ENCODE measurements at places on chromosomes 6 and 20.
A peak's percentile ranks its signal among the peaks of the same experiment; 100 is the strongest.

GRCh38 chr6:99032396-99032795 lies 84.7 kb upstream of the FBXL4 start:
- DNase-seq = no peak

GRCh38 chr20:50805349-50805684 lies 10.5 kb downstream of the BCAS4 start:
- no peak for DNase-seq

DNA sequence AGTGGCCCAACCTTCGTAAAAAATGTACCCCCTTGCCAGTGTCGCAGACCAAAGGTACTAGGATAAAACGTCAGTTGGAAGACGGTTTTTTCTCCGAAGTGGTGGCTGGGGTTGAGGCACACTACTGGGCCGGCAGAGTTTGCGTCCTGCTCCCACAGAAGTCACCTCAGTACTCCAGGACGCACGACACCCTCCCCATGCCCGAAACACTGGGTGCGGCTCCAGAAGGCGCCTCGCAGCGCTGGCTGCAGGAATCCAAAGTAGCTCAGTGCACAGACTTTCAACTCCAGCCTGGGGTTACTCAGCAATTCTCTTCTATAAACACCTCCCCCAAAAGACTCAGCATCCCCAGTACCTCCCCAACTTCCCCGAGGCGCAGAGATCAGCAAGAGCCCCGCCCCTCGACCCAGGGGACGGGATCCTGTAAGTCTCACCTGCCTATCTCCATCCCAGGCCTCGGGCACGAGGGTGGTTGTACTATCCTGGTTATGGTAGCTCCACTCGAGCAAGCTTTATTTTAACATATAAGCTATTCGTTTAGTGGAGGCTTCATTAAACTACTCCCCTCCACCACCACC lies 88.2 kb downstream of the ZFP64 start:
- no peak for DNase-seq

- no peak for DNase-seq
Measured at GRCh38 chr6:166604911-166605310, 18.4 kb upstream of the RAMACL start.

DNA sequence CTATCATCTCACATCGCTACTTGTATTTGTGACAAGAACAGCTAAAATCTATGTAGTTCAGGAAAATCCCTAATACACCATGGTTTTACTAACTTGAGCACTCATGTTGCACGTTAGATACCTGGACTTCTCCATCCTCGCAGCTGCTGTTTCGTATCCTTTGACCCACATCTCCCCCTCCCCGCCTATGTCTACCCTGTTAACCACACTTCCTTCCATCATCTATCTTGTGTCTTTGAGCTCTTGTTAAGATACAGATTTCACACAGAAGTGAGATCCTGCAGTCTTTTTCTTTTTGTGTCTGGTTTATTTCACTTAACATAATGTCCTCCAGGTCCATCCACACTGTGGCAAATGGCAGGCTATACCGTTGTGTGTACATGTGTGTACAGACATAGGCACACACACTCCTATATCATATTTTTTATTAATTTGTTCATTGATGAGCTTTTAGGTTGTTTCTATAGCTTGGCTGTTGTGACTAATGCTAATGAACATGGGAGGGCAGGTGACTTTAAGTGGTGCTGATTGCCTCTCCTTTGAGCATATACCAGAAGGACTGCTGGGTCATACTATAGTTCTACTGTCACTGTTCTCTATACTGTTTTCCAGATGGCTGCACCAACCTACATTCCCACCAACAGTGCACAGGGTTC lies 117.8 kb downstream of the WDR27 start:
- DNase-seq = no peak

DNA sequence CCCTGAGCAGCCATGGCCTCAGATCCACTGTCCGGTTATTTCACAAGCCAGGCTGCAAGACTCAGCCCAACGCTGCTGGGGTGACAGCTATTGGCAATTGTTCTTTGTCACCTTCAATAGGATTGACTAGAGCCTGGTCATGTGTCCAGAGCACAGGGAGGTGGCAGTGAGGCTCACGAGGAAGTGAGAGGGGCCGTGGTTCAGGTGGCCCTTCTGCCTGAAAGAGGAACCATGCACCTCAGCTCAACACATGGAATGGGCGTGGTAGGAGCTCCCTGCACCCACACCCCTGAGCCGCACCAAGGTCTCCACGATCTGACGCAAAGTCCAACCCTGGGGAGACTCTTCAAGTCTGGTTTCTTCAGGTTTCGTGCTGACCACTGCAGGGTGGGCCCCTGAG lies 184.8 kb upstream of the CDH4 start:
- DNase-seq = no peak

GRCh38 chr20:62355878-62356588 lies 11.1 kb downstream of the LAMA5 start:
- no peak for DNase-seq

GRCh38 chr6:160810238-160810637 lies 108.2 kb downstream of the PLG start:
- peak; percentile 14 for DNase-seq

- peak; percentile 24 for DNase-seq
Measured at GRCh38 chr20:53081916-53082863, 110.0 kb downstream of the TSHZ2 start.

GRCh38 chr6:79862126-79862525 lies 85.2 kb downstream of the ELOVL4 start:
- no peak for DNase-seq

- DNase-seq = peak; percentile 37
Measured at GRCh38 chr6:16964553-16965499, 137.0 kb upstream of the STMND1 start.

GRCh38 chr6:145420599-145420998 lies 314.7 kb downstream of the EPM2A start:
- DNase-seq = peak; percentile 80

DNA sequence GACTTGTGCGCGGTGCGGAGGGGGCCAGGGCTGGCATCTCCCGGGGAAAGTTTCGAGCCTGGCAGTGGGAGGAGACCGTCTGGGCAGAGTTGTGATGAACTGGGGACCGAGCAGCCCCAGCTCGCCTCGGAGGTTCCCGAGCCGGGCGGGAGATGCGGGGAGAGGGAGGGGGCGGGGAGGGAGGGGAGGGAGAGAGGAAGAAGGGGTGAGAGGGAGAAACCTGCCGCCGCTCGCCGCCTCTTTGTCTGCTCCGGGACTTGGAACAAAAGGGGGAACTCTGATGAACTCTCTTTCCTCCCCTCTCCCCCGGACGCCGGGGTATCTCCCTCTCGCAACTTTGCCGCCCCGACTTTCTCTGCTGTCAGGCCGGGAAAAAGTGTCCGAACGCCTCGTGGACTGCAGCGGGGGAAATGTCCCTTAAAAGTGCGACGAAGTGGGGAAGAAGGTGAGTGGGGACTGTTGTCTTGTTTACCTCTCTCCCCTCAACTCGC lies 72.7 kb downstream of the SOX4 start:
- DNase-seq = no peak

DNA sequence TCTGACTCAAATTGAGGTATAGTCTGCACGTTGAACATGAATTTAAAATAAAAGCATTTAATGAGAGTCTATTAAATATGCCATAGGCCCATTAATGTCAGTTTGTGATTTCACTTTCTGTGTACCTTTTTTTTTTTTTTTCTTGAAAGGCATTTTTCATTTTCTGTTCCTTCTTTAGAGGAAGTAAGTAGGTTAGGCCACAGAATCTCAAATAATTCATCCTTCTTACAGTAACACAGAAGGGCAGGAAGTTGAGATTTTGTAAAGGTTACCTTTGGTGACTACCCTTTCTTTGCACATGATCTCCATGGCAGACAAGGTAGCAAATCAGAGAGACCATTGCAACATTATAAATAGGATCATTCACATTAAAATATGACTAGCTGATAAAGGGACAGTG lies 9.6 kb downstream of the L3MBTL3 start:
- no peak for DNase-seq

DNA sequence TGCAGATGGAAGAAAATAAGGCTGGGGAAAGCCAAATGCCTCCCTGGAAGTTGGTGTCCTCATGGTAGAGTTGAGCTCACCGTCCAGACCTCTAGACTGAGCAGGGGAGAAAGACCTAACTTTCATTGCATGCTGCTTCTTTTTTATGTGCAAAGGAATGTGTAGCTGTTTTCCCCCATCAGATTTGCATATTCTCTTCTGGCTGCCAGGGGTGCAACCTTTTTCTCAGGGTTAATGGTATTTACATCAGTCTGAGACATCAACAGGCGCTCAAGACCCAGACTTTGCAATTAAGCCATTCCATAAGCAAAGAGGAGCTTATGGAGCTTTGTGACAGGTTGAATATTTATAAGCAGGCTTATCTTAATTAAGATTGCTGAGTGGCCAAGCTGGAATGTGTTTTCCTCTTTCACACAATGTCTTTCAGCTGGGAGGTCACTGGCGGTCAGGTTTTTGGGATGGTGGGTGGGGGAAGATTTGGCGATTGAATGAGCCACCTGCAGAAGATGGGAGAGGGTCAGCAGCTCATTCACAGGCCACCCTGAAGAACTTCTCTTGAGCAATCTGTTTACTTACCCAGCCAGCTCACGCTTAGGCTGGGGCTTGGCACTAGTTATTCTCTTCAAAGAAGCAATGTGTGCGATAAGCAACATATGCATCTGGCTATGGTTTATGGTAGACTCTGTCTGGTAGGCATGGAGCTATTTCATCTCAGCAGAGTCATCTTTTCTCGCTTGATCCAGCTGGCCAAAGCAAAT lies 88.6 kb downstream of the SCP2D1 start:
- DNase-seq = no peak

- DNase-seq = no peak
Measured at GRCh38 chr6:25958700-25959162, 3.9 kb upstream of the TRIM38 start.

- no peak for DNase-seq
Measured at GRCh38 chr20:53972179-53972578, 98.2 kb downstream of the BCAS1 start.

DNA sequence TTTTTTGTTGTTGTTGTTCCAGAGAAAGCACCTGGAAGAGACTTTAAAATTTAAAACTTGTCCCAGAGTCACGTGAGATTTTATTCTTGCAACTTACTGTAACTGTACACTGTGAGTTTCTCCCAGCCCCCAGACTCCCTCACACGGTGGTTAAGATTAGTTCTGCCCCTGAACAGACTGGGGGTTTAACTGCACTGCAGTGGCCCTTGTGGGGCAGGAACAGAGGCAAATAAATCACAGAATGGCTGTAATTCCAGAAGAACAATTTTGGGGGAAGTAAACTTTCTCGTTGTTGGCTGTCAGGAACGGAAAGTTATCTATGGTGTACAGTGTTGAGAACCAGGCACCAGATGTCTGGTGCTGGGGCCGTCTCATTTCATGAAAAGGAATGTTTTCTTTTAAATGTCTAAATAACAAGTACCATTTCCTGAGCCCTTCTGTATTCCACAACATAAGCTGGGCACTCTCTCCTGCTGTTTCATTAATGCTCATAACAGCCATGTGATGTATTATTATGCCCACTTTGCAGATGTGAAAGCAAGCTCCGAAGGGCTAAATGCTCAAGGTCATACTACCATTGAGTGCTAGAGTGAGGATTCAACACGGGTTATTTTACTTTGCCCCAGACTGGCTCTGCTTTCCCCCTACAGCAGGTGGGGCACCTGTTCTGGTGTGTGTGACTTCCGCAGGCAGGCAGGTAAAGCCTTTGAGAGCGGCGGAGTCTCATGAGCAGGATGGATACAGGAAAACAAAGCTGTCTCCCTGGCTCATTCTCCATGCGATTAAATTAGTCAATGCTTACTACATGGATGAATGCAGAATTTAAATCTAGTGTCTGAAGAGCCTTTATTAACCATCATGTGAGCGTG lies 30.5 kb downstream of the CNKSR3 start:
- DNase-seq = no peak

GRCh38 chr6:111951497-111952085 lies 78.3 kb upstream of the FYN start:
- no peak for DNase-seq

GRCh38 chr6:119728935-119729334 lies 379.4 kb upstream of the MAN1A1 start:
- no peak for DNase-seq

DNA sequence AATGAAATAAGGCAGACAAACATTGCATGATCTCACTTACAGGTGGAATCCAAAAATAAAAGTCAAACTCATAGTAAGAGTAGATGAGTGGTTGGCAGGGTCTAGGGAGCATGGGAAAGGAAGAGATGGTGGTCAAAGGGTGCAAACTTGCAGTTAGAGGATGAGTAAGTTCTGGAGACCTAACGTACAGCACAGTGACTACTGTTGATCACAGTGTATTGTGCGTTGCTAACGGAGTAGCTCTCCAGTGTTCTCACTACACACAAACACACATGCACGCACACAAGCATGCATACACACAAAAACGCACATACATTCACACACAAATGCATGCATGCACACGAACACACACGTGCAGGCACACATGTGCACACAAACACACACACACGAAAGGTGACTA lies 54.9 kb downstream of the LY86 start:
- no peak for DNase-seq

DNA sequence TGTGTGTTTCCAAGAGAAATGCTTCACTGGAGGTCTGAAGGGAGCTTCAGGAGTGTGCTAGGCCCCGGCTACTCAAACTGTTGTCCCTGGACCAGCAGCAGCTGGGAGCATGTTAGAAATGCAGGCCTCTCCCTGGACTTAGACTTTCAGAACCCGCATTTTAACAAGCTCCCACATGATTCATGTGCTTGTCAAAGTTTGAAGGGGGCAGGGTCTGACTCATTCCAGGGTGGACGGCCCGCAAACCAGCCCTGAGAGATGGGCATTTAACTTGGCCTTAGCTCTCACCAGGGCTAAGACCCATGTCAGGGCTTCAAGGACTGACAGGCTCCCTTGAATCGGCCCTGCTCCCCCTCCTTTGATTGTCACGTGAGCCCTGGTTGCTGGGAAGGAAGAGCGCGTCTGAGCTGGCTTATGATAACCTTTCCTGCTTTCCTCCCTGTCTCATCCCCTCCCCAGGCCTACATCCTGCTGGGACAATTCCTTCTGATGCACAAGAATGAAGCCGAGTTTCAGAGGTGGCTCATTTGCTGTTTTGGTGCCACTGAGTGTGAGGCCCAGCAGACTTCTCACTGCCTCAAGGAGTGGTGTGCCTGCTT lies 35.5 kb downstream of the BANF2 start:
- no peak for DNase-seq

DNA sequence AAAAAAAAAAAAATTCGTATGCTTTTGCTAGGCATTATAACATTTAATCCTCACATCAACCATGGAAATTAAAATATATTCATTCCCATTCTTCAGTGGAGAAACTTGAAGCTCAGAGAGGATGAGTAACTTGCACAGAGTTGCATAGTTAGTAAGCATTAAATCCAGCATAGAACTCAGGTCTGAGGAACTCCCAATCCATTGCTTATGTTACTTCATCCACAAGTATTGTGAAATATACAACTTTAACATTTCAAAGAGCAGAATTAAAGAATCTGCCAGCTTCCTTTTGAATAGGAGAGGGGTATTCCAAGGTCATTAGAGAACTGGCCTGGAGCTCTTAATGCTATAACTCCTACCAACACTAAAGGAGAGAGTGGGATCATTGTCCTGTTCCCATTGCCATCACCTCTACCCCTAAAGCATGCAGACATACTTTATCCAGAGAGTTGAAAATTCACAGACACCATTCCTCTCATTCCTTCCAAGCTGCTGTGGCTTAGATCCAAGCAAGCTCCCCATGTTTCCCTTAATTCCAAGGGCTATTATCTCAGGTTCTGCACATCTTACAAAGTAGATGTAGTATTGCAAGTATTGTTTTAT lies 91.9 kb downstream of the FLRT3 start:
- DNase-seq = no peak

- DNase-seq = no peak
Measured at GRCh38 chr6:161949531-161949930, 675.7 kb upstream of the AGPAT4 start.

GRCh38 chr6:116136933-116137340 lies 11.0 kb upstream of the COL10A1 start:
- DNase-seq = no peak

- no peak for DNase-seq
Measured at GRCh38 chr6:142378138-142378875, 76.5 kb downstream of the ADGRG6 start.

Data from NCI-H1417 treated with DMSO at 0.1 percent for 48 hours (cell line).